Activated effector memory CD4-positive, alpha-beta T cell treated with anti-CD3 and anti-CD28 coated beads, Interleukin-2, amount 50 U/mL, for 16 hours (primary cell): ENCODE measurements at places on chromosomes 12 and 14.

DNA sequence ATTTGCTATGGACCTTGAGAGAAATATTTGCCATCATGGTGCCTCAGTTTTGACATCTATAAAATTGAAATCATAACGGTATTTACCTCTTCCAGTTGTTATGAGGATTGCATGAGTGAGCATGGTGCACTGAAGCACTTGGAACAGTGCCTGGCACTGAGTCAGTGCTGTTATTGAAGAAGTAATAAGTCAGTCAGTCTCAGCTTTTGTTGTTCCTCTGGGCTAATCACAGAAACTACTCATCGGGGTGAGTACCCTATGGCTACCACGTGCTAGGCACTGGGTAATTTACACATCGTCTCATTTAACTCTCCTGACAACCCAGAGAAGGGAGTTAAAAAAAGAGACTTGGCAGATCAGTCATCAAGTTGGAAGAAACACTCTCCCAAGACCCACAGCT, 159.5 kb upstream of the NRXN3 start:
- DNase-seq = no peak

- no peak for DNase-seq
These were observed 4.1 kb downstream of the TEAD4 start for GRCh38 chr12:2963154-2963759.

DNA sequence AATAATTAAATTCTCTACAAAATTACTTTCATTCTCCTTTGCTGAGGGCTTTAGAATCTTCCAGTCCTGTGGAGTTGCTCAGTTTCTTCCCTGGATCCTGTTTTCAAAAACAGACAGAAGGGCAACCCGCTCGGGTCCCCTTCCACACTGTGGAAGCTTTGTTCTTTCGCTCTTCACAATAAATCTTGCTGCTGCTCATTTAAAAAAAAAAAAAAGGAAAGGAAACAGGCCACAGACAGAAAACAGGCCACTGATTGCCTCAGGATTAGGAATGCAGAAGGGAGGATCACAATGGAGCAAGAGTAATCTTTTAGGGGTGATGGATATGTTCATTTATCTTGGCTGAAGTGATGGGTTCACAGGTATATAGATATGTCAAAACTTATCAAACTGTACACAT, 29.5 kb upstream of the HIGD1C start:
- no peak for DNase-seq

DNA sequence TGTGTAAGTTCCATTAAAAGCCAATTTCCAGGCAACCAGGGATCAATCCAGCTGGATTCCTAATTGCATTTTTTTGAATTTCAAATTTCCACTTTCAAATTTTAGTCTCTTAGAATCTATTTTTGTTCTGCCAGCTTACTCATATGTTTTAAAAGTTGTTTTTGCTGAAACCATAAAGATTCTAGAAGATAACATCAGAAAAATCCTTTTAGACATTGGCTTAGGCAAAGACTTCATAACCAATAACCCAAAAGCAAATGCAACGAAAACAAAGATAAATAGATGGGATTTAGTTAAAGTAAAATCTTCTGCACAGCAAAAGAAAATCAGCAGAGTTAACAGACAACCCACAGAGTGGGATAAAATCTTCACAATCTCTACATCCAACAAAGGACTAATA, 253.3 kb downstream of the AEBP2 start:
- DNase-seq = no peak
